ENCODE measurements at places on chromosomes 1 and 21.

DNA sequence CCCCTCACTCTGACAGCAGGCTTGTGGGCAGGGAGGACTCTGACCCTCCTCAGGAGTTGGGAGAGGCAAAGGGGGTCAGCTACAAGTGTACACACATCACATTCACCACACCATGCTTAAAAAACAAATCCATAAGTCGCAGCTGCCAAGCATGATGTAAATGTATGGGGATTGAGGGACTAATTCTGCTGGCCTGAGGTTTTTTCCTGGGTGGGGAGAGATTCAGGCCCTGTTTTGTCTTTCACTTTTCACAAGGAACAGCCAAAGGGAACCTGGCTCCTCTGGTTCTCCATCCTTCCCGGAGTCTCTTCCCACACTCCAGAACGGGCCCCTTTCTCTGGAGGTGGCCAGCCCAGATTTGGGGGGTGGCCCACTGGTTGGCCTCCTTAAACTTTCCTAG lies 1.3 kb upstream of the MTARC2 start:
- DNase-seq, result no peak

DNA sequence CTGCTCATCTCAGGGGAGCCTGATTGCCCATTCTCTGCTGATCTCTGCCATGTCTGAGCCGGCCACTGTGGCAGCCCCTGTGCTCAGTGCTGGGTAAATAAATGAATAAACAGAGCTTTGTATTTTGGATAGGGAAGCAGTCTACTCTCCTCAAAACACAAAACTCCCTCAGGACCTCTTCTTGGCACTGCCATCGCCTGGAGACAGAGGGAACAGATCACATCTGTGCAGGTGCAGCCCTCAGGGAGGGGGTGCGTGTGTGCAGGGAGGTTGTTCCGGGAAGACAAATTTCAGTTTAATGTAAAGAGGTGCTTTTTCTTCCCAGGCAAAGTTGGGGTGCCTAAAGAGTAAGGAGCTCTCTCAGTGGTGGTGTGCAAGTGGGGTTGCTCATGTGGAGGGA lies 7.7 kb upstream of the FAM167B start:
- DNase-seq, result no peak

DNA sequence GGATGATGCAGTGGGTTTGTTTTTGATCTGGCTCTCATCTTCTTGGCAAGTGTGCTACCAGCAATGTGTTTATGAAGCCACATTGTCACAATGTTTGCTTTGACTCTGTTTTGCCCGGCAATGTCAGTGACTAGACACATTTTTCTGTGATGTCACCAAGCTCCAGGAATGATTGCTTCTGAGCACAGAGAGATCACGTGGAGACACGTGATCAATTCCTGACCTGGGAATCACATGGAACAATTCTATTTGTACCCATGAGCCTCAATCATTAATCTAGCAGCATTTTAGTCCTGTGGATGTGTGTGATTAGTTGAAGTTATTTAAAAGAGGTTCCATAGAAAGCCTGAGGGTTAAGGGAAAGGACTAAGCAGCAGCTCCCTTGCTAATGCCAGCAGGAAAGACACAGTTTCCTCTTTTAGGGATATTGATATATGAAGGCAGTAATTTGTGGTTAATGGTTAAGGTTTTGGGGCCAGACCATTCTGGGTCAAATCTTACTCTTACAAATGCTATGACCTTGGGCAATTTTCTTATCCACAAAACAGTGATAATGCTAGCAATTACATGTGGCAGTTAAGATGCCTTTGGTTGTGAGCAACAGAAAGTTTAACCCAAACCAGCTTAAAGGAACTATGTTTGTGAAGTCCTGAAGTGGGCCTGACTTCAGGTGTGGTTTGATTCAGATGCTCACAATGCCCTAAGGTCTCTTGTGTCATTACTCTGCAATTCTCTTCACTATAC lies 59.0 kb downstream of the FASLG start:
- no peak for DNase-seq

DNA sequence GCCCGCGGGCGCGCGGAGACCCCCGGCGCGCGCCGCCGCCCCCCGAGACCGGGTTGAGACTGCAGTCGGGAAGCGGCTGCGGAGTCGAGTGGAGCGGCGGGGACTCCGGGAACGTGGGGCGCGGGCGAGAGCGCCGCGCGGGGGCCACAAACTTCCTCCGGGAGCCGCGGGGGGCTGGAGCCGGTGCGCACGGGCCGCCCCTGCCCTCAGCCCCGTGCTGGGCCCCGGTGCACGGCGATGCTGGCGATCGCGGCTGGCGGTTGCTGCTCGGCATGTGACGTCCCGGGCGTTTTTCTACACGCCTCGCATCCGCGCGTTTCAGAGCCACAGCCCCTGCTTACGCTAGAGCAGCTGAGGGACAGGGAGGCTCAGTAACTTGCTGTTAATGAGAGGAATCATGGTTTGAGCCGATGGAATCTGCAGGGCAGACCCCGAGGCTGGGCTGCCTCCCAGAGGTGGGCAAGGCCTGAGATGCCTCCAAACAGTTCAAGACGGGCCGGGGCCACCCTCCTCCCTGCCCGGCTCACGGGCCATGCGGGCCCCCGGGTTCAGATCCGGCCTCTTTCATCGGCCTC lies 520 bp downstream of the TMEM201 start:
- peak; percentile 29 for DNase-seq

DNA sequence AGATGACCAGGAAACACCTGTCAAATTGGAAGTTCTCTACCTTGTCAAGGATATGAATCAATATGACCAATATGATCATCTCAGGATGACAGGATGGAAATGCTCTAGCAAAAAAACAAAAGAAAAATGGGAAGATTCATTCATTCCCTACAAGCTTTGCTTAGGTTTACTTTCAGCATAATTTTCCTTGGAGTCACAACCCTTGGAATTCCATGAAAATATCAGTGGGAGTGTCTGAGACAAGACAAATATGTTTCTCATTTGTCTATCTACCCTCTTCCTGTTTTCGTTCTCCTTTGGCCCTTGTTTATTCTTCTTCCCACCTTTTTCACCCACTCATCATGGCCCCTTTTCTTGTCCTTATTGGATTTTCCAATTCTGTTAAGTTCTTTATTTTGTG lies 50.6 kb downstream of the COLGALT2 start:
- DNase-seq, result no peak

DNA sequence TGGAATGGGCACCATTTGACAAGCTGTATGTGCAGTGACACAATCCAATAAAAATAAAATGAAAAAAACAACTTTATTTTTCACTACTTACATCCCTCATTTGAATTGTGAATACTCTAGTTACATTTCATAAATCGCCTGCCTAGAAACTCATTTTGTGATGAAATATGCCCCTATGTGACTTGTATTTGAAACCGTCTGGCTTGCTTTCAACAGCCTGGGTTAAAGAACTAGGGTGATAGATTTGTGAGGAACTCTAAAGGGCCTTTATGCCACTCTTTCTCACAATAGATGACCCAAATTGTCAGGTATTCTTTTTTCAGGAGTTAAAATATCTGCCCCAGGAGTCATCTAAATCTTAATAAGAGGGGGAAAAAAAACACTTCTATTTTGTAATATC lies 137.9 kb downstream of the DAB1 start:
- DNase-seq, result no peak

- DNase-seq, result no peak
Observed at GRCh38 chr1:51214615-51215131, 21.4 kb upstream of the RNF11 start.

GRCh38 chr1:232528472-232529089 lies 101.4 kb downstream of the SIPA1L2 start:
- DNase-seq, result no peak

DNA sequence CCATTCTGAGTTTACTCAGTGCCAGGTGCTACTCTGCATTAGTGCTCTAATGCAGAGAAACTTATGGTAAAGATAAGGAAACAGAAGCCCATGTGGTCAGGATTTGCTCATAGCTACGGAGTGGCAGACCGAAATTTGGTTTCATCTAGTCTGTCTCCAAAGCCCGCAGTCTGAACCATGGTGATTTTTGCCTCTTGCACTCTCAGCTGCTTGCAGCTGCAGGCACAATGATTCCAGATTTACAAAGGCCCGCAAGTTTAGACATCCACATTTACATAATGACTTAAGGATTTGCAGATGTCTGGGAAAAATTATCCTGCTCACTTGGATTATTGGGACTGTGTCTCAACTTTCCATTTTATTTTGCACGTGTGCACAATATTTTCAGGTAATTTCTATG lies 161.3 kb upstream of the KCNJ6 start:
- DNase-seq, result no peak

DNA sequence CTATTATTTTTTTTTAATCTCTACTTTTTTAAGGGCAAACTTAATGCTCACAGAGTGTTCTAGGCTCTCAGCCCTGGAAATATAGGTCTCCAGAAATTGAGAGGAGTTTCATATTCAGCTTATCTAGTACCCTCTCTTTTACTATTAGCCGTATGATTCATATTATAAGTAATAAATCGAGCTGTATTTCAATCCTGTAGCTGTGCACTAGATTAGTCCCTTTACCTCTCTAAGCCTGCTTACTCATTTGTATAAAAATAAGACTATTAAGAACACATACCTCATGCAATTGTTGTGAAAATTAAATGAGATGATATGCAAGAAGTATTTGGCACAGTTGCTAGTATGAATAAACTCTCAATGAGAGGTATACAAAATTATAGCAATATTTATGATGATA lies 128.2 kb upstream of the HOOK1 start:
- no peak for DNase-seq

DNA sequence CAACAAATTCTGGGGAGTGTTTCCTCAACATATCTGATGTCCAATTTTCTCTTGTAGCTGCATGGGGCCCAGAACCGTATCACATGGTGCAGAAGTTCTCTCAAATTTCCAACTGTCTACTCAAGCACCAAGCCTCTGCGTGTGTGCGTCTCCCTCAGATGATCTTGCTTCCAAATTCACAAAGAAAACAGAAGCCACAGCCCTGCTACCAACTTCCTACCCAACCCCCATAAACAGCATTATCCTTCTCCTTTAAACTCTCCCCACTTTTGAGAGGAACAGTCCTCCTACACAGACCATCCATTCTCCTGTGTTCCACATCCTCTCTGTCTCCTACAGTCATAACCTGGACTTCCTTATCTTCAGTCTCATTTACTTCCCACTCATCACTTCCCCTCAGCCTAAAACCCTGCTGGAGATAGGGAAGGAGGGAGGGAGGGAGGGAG lies 354.1 kb downstream of the SMYD3 start:
- no peak for DNase-seq

- DNase-seq, result peak; percentile 19
Observed at GRCh38 chr1:236522937-236523703, 662 bp upstream of the LGALS8 start.

DNA sequence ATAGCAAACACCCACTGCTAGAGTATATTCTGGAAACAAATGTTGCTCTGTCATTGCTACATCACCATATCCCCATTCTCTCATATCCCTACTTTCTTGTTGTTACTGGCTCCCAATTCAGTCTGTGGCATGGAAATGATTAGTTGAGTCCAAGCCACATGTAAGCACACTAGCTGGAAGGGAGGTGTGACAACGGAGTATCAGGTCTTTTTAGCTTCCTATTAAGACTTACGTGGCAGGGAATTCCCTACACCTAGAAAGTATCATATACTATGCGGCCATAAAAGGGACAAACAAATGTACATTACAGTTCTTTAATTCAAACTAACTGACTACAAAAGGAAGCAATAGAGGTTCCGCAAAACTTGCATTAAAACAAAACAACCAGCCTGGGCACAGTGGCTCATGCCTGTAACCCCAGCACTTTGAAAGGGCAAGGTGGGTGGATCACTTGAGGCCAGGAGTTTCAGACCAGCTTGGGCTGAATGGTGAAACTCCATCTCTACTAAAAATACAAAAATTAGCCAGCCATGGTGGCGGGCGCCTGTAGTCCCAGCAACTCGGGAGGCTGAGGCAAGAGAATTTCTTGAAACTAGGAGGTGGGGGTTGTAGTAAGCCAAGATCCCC lies 48.6 kb downstream of the INTS7 start:
- DNase-seq, result no peak

DNA sequence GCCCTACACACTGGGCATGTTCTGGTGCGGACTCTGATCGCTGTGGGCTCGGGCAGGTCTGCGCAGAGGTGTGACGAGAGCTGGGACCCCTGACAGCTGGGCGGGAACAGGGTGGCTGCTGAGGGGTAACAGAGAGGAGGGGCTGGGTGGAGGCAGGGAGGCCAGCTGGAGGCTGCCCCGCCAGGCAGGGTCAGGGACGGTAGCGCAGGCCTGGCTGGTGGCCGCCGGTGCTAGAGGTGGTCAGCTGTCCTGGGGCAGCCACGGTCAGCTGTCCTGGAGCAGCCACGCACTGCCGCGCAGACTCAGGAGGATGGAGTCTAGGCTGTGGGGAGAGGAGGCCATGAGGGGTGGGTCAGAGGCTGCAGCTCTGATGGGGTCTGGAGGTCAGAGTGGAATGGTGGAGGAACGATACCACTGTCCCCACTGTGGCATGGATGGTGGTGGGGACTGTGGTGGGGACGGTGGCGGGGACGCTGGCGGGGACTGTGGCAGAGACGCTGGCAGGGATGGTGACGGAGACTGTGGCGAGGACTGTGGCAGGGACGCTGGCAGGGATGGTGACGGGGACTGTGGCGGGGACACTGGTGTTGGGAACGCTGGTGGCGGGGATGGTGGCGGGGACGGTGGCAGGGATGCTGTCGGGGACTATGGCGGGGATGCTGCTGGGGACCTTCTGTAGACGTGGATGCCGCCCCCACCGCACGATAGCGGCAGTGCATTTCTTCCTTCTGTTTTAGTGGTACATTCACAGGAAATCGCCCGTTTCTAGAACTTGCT lies 21.3 kb upstream of the LRRC3 start:
- DNase-seq, result no peak

- no peak for DNase-seq
Observed at GRCh38 chr1:28447679-28448078, 58.2 kb upstream of the RCC1 start.

GRCh38 chr1:35660581-35661473 lies 19.5 kb upstream of the PSMB2 start:
- DNase-seq, result no peak

DNA sequence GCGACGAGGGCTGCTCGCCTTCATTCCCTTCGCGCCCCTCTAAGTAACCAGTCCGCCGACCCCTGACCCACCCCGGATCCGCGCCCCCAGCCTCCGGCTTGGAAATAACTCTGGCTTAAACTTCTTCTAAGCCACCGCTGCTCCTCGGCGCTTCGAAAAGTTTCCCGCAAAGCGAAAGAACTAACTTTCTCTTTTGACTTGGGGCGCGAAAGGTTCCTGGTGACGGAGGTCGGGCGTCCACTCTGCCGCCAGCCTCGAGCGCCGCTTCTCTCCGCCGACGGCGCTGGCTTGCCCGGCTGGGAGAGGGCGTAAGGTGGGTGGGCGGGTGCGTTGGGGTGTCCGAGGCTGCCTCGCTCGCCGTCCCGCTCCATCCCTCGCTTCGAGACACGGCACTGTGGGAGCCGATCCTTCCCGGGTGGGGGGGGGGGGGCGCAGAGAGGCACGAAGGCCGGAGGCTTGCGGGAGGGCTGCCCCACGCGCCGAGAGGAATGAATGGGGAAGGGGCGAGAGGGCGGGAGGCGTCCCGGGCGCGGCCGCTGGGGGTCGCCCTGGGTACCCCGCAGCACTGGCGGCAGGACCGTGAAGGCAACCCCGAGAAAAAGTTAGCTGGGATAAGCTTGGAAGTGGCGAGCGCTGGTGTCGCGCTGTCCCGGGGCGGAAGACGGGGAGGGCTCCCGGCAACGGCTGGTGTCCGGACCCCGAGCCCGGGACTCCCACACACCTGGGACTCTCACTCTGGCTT lies 569 bp downstream of the ATF3 start:
- peak; percentile 32 for DNase-seq

Measured in naive thymus-derived CD4-positive, alpha-beta T cell (primary cell).